Fibroblast of mammary gland (primary cell): ENCODE measurements at places on chromosomes 11 and 22.
A peak's percentile ranks its signal among the peaks of the same experiment; 100 is the strongest.

DNA sequence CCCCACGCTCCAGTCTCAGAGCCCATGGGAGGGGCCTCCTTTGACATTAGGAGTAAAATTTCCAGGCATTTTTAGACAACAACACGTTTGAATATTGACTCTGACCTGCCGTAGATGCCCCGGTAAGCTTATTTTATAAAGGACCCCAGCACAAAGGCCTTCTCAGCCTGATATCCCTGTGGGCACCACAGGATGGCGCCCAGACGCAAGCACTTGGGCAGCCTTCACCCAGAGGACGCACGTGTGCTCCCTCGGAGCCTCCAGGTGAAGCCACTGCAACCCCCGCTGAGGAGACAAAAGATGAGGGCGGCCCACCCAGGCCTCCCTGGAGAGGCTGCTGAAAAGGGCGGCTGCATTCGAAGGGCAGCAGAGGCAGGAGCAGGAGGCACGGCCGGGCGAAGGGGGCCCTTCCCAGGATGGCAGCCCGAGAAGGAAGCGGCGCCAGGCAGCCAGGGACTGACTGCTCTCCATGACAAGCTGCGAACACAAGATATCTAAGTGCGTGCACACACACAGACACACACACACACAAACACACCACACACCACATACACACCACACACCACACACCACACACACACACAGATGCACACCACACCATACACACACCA, 15.2 kb upstream of the TH start:
- DNase-seq, result no peak

DNA sequence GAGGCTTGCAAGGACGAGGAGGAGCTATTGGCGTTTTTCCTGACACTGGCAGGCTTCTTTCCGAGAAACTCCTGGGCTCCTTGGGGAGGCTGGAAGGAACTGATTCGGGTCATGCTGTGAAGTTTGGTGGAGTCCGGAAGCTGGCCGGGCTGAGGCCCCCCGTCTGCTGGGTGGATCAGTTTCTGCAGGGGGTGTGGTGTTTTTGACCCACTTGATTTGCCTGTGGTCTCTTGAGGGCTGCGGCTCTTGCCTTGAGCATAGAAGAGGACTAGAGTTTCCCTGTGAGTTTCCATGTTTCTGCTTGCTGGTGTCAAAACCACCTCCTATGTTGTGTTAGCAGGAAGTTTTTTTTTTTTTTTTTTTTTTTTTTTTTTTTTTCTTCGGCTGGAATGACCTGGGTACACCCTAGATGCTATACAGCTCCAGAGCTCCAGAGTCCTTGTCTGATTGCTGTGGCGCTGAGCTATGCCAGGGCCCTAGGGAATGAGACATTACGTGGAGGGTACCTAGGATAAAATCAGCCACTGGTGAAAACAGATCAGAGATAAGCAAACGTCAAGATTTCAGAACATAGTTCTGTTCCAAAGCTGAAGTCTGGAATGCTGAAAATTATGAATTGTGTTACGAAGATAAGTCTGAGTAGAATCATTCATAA, 728 bp downstream of the TBC1D22A start:
- peak; percentile 20 for DNase-seq

DNA sequence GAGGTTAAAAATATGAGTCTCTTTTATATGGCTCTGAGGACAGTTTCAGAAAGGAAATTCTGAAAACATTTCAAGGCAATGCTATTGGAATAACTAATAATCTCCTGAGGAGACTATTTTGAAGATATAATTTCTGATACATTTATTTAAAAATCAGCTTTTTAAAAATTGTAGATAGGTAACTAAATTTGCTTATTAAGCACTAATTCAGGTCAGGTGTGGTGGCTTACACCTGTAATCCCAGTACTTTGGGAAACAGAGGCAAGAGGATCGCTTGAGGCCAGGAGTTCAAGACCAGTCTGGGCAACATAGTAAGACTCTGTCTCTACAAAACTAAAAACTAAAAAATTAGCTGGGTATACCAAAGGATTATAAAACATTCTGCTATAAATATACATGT, 17.0 kb downstream of the ZDHHC13 start:
- DNase-seq, result no peak

- no peak for DNase-seq
These were observed 19.0 kb downstream of the RSF1 start for GRCh38 chr11:77801477-77801876.

DNA sequence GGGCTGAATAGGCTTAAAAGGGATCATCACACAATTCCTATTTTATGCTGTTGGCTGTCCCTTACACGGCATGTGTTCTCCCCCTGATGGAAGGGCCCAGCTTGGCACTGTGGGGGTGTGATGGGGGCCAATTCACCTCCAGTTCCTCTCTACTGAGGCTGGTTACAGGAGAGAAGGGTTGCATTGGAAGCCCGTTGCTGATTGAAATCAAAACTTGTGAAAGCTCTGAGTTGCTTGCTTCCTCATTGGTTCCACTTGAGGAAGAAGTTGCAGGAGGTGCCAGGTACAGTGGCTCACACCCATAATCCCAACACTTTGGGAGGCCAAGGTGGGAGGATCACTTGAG, 13.3 kb upstream of the PRG2 start:
- DNase-seq, result no peak
